ENCODE measurements at places on chromosomes 3 and 15. TPM values are rescaled to one million over a fixed set of nuclear protein-coding genes. Genes with fewer than 3 reads are reported as not detected.
A peak's percentile ranks its signal among the peaks of the same experiment; 100 is the strongest.

DNA sequence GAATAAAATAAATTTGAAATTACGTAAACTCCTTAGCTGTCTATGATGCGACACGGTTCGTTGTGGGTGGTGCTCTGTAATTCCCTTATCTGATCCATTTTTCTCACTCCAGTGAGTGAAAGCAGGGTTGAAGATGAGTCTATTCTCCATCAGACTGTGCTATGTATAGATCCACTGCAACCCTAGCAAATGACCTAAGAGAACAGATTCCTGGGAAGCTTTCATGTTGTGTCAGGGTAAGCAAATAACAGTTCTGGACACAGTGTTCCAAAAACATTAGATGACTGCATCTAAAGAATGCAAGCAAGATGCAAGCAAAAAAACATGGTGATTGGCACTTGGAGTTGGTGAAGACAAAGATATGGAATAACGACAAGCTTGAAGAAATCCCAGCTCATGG, 239.3 kb downstream of the SLC9A9 start:
- DNase-seq: no peak

DNA sequence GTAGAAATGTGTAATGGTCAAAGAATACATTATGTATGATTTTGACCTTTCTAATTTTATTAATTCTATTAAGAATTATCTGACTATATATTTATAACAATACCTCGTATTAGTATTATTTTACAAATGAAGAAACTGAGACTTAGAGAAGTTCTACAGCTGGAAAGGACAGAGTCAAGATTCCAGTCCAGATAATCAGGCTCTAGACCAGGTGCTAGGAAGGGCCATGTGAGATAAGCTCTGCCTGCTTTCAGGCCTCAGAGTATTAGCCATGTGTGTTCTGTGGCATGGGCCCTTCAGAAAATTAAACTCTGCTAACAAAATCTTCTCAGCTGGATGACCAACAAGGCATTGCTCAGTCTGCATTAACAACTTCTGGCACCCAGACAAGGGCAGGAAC, 87.5 kb downstream of the CD200R1L start:
- DNase-seq: no peak

DNA sequence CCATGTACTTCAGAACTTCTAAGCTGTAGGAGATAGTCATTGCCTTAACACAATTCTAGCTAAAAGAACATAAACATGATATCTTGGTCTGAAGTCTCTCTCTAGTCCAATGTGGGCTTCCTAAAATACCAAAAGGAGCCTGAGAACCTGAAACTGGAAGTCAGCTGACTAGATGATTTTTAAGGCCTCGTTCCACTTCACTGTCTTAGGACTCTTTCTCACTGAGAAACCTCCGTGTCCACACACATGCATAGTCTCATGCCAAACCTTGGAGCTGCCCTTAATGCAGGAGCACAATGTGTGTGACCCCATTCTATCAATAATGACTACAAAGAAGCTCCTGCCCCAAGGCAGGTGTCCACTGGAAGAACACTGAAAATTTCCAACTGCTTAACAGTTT, 87.7 kb downstream of the ETFA start:
- no peak for DNase-seq

DNA sequence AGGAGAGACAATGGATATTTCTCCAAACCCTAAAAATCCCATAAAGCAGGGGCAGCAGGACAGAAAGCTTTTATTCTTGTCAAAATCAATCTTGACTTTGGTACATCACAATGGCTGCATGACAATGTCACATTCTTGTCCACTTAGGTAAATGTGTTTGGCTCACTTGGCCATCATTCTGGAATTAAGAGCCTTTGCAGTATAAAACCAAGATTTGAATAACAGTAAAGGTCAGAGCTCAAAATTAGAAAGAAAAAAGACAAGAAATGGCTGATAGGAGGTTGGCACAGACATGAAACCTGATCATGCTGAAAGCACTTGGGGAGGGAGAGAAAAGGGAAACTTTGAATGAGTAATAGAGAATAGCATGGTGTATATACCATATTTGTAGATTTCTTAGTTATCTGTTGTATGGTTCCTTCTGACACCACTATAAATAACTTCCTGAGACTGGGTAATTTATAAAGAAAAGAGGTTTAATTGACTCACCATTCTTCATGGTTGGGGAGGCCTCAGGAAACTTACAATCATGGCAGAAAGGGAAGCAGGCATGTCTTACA, 158.5 kb upstream of the SGO1 start:
- no peak for DNase-seq

- no peak for DNase-seq
These were observed 14.4 kb downstream of the ATP10A start for GRCh38 chr15:25848784-25849156.

- no peak for DNase-seq
These were observed 131.5 kb upstream of the SATB1 start for GRCh38 chr3:18556503-18557135.

DNA sequence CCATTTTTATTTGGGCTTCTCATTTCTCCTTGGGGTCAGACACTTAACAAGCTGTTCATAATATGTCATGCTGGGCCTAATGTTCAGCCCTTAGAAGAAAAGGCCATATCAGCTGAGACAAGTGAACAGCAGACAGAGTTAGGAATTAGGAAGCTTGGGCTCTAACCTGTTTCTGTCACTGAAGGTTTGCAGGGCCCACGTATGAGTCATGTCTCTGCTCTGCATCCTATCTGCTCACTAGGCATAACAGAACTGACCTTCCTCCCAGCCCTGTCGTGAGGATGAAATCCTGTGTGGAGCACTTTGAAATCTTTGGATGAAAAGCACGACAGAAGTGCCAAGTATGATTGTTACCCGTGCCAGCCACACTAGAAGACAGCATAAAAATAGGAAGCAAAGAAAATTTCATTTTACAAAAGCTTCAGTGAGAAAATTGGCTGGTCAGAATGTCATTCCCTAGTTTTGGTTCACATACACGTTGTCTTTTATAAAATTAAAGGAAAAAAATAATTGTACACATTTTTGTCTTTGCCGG, 26.5 kb upstream of the CD47 start:
- no peak for DNase-seq

DNA sequence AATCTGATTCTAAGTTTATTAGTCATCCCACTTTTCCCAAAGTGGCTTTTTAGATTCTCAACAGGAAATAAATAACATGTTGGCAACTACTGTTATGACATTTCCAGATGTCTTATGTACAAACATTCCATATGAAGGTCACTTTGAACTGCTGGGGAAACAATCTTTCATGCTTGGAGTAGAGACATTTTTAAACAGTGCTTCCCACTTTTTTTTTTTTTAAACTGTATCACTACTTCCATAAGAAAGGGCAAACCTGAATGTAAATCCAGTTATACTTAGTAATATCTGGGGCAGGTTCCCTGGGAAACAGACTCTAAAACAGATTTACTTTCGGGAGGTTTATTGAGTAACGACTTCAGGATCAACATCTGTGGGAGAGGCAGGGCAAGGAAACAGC, 473.8 kb downstream of the TAFA4 start:
- DNase-seq: peak; percentile 21

- no peak for DNase-seq
These were observed 238.0 kb upstream of the EOMES start for GRCh38 chr3:27960133-27960532.

DNA sequence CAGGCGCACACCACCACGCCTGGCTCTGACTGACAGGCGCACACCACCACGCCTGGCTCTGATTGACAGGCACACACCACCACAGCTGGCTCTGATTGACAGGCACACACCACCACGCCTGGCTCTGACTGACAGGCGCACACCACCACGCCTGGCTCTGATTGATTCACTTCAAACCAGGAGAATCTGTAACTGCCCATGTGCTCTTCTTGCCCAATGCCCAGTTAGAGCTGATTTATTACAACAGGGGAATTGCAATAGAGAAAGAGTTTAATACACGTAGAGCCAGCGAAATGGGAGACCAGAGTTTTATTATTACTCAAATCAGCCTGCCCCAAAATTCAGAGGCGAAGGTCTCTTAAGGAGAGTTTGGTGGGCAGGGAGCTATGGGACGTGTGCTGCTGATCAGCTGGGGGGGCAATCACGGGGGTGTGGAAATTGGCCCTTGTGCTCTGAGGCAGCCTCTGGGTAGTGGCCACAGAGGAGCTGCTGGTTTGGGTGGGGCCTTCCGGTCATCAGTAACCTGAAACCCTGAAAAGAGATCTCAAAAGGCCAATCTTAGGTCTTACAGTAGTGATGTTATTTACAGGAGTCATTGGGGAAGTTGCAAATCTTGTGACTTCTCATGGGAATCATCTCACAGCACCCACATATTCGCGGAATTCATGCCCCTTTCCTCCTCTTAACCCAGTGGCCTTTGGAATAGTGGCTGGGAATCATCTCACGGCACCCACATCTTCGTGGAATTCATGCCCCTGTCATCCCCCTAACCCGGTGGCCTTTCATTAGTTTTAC, 63.8 kb upstream of the TFRC start:
- no peak for DNase-seq

- no peak for DNase-seq
These were observed 193.9 kb downstream of the DTWD1 start for GRCh38 chr15:49814709-49815108.

- no peak for DNase-seq
These were observed 937.5 kb upstream of the ROBO1 start for GRCh38 chr3:80705290-80705689.

- no peak for DNase-seq
These were observed 30.9 kb downstream of the MGLL start for GRCh38 chr3:127791221-127791913.

- DNase-seq: no peak
These were observed 74.1 kb upstream of the KBTBD8 start for GRCh38 chr3:66923969-66924368.

DNA sequence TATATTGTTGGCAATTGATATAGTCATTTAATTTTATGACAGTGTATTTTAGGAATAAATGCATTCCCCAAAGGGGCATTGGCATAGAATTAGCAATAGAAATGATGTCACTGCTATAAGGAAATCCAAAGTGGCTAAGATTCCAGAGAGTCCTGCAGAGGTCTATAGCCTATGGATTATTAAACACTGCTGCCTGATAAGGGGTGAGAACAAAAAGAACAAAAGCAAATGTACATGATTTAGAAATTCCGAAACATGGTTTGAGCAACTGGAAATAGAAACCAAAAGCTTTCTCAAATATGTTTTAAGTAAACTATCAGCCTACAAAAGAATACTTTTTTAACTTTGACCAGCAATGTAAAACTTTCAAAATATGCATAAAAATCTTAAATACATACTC, 280.1 kb upstream of the RASGRP1 start:
- no peak for DNase-seq

DNA sequence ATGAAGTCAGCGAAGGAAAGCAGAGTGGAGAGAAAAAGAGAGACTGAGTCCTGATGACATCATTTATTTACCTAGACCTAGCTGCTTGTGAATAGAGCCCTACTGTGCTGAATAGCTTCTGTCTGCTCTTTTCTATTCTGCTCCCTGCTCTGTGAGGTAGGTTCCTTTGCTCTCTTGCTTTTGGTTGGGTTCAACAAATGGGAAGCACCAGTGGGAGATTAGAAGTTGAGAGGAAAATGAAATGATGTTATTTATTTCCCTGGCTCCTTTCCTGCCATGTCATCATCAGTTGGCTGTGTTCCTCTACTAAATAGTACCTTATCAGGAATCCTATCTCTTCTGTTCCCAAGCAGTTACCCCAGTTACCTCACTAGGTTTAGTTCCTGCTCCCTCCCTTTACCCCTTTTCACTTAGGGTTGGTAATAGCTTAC, 23.5 kb downstream of the DTWD1 start:
- no peak for DNase-seq

GRCh38 chr3:128967748-128968355, 26.0 kb downstream of the CFAP92 start:
- DNase-seq: no peak

GRCh38 chr3:24540821-24541220, 46.2 kb upstream of the THRB start:
- DNase-seq: peak; percentile 44

- DNase-seq: no peak
These were observed 52.2 kb upstream of the HEG1 start for GRCh38 chr3:125107861-125108567.

DNA sequence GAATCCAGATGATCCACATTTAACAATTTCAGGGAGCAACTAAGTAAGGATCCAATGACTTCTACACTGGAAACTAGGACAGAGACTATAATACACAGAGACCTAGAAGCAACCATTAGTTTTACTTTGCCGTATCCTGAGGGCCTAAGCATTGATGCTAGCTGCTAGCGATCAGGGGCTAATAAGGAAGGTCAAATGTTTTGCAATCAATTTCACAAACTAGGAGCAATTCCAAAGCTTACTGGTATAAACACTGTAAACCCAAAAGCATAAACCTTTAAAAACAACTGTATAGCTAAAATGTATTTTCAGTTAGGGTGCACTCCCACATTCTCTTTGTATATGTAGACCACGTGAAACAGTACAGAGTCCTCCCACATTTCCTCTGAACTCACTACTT, 31.5 kb downstream of the FBN1 start:
- peak; percentile 33 for DNase-seq

- DNase-seq: no peak
These were observed 42.9 kb downstream of the RAB11A start for GRCh38 chr15:65912235-65912634.

DNA sequence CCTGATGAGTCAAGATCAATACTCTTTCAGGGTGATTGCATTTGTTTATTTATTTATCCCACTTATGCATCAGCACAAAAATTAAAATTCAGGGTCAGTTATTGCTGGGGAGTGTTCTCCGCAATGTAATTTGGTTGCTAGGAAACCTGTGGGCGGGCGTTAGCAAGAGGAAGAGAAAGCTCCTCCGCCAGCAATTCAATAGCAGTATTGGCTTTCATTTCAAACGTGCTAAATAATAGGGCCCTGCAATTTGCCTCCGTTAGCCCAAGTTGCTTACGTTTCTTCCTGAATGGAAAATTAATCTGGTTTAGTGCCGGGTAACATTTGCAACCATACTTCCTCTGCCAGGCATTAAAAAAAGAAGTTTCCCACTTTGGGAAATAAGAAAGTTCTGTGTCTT, 35.5 kb upstream of the PLCL2 start:
- DNase-seq: no peak

Gene KIF7
- polyA plus RNA-seq: 13.6 TPM

Gene SLC22A14
- polyA plus RNA-seq: 0.11 TPM

Gene HYAL2
- 67.2 TPM for polyA plus RNA-seq

Gene CCR3
- polyA plus RNA-seq: 0.10 TPM

Gene RABL3
- polyA plus RNA-seq: 25.1 TPM

Gene SRP14
- 506 TPM for polyA plus RNA-seq

Gene DUOXA2
- 0.11 TPM for polyA plus RNA-seq

Gene PAQR5
- polyA plus RNA-seq: 7.0 TPM

Gene ZBBX
- polyA plus RNA-seq: 2.0 TPM

Gene FGD5
- polyA plus RNA-seq: 40.1 TPM
